ENCODE measurements at places on chromosomes 11 and 22.

- DNase-seq: no peak
These were observed 181.2 kb downstream of the CSNK2A3 start for GRCh38 chr11:11171854-11172253.

GRCh38 chr11:98589967-98590366, 430.8 kb upstream of the CNTN5 start:
- DNase-seq: no peak

DNA sequence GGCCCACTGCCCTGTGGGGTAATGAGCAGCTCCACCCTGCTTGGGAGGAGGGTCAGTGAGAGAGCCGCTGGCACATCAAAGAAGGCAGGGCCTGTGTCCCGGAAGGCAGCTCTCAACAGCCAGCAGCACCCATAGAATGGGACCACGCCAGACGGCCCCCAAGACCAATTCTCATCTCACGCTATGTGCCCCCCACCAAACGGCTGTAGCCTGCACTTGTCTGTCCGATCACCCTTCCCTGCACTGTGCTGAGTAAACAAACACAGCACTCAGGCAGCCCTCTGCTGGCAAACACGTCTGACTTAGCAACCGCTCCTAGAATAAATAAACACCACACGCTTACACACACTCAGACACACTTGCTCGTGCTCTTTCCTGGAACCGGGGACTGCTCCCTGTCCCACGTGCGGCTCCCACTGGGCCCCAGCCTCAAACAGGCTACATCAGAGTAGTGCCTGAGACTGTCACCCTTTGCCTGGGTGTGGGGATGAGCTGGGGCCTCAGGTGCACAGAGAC, 53.2 kb upstream of the CDON start:
- no peak for DNase-seq

DNA sequence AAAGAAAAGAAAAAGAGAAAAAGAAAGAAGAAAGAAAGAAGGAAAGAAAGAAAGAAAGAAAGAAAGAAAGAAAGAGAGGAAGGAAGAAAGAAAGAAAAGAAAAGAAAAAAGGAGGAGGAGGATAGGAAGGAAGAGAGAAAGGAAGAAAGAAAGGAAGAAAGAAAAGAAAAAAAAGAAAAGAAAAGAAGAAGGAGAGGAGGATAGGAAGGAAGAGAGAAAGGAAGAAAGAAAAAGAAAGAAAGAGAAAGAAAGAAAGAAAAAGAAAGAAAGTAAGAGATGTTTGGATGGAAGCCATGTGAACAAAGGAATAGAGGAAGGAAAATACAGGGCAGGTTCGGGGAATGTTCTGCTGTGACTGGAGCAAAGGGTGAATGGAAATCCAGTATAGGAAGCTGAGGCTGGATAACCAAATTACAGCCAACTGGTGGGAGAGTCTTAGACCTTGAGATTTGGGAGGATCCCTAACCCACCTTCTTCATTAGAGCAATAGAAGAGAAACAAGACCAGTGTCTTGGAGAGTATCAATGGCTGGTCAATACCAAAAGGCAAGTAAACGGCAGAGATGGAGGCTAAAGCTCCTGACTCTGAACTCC, 94.9 kb downstream of the RASSF10 start:
- no peak for DNase-seq

- DNase-seq: no peak
These were observed 30.6 kb downstream of the SREBF2 start for GRCh38 chr22:41863472-41863871.

GRCh38 chr11:7019500-7020182, 505 bp downstream of the ZNF214 start:
- no peak for DNase-seq

DNA sequence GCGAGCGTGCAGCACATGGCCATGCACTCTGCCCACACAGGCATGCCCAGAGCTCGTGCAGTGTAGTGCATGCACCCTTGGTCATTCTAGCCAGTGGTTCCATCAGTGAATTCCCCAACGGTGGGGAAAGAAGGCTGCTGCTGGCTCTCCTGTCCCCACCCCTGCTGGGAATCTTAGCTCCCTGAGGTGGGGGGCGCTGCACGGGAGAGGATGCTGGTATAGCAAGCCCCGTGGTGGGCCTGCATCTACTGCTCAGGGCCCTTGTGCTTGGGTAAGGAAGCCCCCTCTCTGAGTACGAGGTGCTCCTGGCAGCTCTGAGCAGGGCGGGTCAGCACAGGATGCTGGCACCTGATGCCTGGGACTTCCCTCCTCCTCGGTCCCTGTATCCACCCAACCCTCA, 18.5 kb upstream of the BAIAP2L2 start:
- no peak for DNase-seq

DNA sequence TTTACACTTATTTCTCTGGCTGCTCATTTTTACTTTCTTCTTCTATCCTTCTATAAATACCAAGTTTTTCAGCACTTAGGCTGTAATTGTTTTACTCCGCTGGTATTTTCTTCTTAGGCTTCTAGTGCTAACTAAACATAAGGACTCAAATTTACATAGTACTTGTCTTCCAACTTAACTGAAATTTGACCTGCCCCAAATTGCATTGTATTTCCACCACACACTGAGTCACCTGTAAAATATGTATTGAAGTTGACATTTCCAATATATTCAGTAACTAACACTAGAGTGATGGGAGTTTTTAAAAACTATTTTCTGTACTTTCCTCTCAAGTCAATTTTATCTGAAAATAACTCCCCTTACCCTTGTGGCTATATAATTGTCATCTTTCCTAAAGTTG, 1794.1 kb upstream of the RAG2 start:
- no peak for DNase-seq

DNA sequence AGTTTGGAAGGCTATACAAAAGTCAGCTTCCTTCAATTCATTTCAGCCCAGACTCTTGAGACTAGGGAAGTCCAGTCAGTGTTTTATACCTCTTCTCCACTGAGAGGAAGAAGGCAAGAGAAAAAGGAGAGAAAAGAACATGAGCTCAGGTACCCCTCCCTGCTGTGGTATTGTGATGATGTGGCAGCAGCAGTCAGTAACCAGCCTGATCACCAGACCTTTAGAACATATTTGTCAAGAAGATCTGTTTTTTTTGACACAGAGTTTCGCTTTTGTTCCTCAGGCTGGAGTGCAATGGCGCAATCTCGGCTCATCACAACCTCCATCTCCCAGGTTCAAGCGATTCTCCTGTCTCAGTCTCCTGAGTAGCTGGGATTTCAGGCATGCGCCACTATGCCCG, 21.2 kb upstream of the RPS13 start:
- DNase-seq: no peak

DNA sequence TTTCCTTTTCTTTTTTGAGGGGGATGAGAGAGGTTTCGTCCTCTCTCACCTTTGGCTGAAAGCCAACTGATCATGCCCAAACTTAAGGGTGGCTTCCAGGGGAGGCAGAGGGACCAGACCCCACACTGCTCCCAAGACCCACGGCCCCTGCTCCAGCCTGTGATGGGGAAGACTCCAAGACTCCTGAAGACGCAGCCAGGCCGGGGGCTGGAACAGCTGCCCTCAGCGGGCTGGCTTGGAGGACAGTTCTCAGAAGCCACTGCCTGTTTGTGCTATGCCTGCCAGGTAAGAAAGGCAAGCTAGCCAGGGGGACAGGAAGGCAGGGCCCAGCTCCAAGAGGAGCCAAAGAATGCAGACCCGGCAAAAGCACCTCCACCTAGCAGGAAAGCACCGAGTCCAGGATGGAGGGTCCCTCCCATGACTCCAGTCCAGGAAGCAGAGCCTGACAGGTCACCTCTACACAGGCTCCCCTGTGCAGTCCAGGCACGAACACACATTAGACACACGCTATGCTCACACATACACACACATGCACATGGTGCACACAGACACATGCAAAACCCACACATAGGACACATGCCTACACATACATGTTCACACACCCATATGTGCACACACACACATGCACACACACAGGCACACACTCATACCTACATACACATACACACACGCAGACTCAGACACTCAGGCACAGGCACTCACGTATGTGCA, 31.3 kb downstream of the GNB1L start:
- DNase-seq: no peak

DNA sequence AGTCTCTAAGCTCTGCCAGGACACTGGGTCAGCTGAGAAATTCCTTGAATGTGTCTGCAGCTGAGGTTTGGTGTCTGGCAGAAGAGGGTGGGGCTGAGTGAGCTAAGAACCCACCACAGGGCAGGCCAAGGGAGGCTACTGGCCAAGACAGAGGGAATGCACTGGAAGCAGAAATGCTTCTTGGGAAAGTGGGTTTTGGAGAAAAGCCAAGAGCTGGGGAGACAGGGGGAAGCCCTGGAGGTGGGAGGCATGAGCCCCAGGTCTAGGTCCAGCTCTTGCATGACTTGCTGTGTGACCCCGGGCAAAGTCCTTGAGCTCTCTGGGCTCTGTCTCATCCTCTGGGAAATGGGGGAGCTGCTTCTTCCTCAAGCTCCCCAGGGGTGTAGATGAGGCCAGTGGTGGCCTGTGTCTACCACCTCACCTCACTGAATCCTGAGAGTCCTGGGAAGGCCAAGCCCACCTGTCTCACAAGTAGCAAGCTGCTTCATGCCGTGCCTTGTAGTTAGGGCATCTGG, 2.3 kb downstream of the MMP11 start:
- DNase-seq: no peak

DNA sequence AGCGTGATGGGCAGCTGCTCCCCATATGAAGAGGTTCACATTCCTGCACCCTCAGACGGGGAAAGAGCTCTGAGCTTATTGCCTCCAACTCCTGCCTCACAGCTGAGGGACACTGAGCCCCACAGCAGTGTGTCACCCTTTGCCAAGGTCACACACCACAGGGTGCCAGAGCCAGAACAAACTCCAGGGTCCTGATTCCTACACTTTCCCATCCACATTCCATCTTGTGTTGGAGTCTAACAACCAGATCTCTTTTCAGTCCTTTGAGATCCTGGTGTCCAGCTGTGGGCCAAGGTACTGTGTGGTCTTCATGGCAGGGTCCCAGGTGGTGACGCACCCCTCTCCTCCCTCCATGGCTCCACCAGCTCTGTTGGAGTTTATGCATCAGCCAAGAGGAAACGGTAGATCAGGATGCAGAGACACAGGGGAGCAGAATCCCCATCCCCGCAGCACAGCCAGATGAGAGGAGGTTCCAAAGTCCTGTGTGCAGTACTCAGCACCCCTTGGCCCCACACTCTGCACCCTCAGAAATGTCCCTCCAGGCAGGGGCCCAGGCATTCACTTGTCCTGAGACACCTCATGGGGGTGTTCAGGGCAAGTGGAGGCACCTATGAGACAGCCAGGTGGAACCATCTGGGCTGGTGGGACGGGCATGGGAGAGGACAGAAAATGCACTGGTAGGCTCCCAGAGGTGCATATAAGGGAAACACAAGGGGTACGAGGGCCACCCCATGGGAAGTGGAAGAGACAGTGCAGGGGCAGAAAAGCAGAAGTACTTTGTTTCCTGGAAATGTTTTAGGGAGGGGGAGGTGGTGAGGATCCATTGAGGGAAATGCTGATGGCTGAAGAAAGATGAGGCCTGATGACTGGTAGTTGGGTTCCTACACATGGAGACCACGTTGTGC, 32.6 kb upstream of the GNAZ start:
- DNase-seq: no peak

DNA sequence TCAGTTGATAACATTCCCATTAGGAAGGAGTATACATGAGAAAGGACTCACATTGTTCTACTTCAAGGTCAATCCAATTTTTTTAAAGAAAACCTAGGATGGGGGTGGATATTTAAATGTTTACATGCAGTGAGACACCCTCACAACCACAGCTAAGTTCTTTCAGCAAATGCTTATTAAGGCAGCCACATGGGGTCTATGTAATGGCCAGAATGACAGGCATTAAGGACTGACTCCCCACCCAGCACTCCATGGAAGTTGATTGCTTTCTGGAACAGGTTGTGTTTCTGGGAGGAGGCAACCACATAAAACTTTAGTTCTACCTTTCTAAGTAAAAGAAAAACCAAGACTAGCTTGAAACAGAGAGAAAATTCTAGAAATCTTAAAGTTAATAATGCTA, 662.0 kb upstream of the CCDC90B start:
- DNase-seq: no peak

GRCh38 chr11:25350899-25351803, 854.3 kb downstream of the LUZP2 start:
- no peak for DNase-seq

GRCh38 chr11:46249103-46249937, 28.1 kb upstream of the CREB3L1 start:
- no peak for DNase-seq

DNA sequence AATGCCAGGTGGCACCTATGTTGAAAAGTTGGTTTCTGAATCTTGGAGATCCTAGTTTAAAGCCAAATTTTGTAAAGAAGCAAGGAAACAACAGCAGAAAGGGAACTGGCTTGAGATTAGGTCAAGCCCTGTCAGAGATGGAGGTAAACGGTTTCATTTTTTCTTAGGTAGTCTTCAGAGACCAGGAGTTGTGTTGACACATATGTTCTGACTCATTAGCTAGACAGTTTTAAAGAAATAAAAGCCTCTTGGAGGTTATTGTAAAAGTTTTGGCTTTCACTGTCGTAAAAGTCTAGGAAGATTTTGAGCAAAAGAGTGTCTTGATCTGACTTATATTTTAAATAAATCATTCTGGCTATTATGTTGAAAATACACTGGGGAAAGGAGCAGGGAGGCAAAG, 151.5 kb upstream of the CTSC start:
- DNase-seq: no peak

GRCh38 chr11:60836866-60837515, 4.9 kb upstream of the CCDC86 start:
- no peak for DNase-seq

- DNase-seq: no peak
These were observed 123.1 kb downstream of the NCAM1 start for GRCh38 chr11:113084297-113084696.

- DNase-seq: no peak
These were observed 33.5 kb upstream of the TXNRD2 start for GRCh38 chr22:19974935-19975706.

DNA sequence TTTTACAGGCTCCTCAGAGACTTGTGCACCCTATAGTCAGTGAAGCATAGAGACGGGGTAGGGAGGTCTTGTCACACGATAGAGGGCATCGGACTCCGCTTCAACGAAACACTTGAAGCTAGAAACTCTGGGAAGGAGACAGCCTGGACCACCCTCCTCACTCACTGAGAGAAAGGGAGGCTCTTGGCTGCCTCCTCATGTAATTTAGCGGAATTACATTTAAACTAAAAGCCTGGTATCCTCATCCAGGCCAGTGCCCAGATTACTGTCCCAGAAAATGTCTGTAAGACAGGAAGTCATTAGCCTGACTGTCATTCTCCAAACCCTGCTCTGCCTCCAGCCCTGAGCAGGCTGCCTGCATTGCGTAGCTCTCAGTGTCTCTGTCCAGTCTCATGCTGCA, 36.0 kb downstream of the TTLL1 start:
- DNase-seq: no peak

DNA sequence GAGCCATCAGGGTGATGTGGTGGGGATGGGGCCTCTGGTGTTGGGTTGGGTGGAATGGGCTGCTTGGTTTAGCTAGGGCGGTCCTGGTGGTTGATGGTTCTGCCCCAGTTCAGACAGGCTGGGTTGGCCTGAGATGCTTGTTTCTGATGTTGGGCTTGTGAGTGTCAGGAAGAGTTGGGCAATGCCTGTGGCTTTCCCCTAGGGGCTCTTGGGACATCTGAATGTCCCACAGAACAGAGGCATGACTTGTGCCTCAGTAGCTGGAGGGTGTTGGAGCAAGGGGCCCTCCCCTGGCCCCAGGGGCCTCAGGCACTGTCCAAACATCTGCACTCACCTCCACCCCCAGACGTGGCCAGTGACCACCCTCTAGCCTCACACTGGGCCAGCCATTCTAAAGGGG, 14.0 kb upstream of the CTSD start:
- no peak for DNase-seq

GRCh38 chr11:120343429-120343828, 7.2 kb downstream of the ARHGEF12 start:
- DNase-seq: no peak

Measured in stimulated activated CD4-positive, alpha-beta T cell treated with anti-CD3 and anti-CD28 coated beads, Interleukin-1b, Interleukin-23, amount 100 ng/mL, for 1 hour (primary cell).